ENCODE measurements at places on chromosomes 2 and 18.
A peak's percentile ranks its signal among the peaks of the same experiment; 100 is the strongest.

DNA sequence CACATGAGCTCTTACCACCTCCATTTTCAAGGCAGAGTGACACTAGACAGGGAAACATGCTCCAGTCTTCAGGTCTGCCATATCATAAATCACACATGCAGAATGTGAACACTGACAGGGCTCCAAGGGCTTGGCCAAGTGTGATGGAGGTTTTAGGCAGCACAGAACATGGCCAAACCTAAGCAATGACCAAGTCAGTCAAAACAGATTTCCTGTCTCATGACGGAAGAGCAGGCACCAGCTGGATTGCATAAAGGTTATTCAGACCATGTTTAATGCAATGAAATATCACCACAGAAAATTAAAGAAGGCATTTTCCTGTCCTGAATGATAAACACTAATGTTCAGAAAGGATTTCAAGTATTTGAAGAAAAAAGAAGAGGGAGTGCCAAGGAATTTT lies 72.5 kb downstream of the SUMO1 start:
- DNase-seq: no peak

DNA sequence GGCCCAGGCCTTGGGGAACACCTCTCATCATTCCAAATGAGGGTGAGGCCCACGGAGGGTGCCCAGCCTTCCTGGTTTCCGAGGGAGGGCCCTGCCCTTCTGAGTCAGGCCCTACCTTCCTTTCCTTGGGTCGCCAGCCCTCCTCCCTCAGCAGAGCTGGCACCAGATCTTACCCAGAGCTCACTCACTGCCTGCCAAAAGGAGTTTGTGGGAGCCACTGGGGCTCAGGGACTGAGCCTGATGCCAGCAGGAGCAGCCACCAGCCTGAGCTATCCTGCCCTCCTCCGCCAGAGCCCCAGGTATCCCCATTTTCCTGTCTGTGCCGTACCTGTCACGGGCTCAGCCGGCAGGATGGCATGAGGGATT lies 64.1 kb downstream of the NRP2 start:
- DNase-seq: no peak

DNA sequence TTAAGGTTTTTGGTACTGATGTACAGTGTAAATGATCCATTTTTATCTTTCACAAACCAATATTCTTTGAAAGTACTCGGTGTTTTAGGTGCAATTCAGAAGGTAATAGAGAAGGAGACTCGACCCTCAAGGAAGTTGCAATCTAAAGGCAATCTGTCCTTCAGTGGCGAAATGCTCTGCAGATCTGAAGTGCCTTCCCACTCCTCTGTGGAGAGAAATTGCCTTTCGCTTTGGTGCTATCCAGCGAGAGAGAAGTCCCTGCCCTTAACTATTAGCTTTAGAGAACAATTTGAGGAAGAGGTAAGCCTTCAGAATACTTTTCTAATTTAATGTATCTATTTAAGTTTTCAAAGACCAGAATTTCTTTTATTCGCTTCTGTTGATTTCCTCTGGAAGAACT lies 371.8 kb upstream of the FANCL start:
- no peak for DNase-seq

DNA sequence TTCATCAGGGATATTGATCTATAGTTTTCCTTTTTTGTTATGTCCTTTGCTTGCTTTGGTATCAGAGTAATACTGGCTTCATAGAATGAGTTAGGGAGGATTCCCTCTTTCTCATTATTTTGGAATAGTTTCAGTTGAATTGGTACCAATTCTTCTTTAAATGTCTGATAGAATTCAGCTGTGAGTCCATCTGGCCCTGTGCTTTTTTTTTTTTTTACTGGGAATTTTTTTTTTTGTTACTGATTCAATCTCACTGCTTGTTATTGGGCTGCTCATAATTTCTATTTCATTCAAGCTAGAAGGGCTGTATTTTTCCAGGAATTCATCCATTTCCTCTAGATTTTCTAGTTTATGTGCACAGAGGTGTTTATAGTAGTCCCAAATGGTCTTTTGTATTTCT lies 103.9 kb downstream of the RND3 start:
- DNase-seq: no peak

DNA sequence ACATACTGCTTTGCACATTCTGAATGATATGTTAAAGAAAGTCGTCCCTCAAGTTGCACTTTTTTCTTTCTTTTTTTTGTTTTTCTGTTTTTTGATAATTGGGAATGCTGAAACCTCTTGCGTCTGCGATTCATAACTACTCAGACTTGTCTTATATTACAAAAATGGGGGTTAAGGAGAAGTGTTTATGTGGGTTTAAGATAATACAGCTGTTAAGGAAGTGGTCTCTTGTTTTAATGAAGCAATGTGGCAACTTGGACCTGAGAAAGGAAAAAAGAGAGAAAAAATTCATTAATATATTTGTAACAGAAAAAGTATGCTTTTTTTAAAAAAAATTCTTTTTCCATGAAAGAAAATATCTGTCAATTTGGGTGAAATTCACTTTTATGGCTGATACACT lies 268.5 kb upstream of the CCDC68 start:
- no peak for DNase-seq

GRCh38 chr2:156947261-156947660 lies 310.2 kb upstream of the GALNT5 start:
- DNase-seq: peak; percentile 7

DNA sequence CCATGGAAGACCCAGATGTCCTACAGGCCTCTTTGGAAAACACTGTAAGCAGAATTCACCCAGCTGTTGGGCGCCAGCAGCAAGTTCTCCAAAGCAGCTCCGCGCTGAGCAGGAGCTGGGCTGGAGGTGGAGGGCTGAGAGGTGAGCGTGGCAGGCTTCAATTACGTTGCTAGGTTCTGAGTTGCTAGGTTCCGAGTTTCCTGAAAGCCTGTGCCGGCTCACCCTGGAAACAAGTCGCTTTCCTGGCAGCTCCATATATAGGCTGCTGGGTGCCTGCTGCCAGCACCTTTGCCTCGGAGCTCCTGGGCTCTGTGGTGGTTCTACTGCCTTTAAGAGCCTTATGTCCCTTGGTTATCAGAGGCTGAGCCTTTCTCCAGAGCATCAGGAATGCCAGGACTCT lies 14.4 kb upstream of the EGR4 start:
- DNase-seq: no peak

GRCh38 chr2:217379807-217380206 lies 519.9 kb upstream of the TNP1 start:
- no peak for DNase-seq

GRCh38 chr2:9230881-9231280 lies 24.3 kb downstream of the ASAP2 start:
- DNase-seq: no peak

DNA sequence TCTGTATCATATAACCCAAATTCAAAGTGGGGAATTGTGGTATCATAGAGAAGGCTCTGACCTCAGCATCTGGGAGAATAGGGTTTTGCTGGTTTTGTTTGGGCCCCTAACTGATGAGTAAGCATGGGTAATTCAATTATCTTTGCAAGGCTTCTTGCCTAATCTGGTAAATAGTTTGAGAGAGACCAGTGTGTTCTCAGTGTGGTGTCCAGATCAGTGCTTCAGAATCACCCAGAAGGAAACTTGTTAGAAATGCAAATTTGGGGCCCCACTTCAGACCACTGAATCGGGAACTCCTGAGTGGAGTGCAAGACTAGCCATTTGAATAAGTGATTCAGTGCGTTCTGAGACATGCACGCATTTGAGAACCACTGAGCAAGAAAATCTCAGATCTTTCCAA lies 282.7 kb downstream of the EPHA4 start:
- peak; percentile 40 for DNase-seq

DNA sequence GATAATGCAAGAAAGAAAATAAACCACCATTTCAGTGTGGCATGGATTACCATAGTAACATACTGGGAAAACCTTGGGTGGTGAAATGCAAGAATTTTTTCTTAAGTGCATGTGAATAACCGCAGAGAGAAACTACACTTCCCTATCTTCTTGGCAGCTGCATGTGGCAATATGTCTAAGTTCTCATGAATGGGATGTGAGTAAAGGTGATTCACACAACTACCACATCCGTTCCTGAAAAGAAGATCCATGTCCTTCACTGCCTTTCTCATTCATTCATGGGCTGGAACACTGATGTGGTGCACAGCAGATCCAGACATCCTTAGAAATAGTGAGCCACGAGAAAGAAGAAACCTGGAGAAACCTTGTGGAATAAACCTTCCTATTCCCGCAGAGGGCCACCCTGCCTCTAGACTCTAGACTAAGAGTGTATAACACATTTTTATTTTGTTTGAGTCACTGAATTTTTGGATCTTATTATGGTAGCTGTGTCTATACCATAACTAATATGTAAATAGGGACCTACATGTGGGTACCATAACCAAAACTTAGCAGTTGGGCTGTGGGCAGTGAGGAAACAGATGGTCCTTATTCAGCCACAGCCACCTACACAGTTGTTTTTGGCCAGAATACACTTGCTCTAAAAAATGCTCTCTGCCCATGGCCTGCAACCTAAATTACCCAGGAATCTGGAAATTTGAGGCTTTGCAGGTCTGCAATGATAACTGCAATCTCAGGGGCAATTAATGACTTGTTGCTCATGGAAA lies 573.3 kb downstream of the LRP1B start:
- DNase-seq: peak; percentile 96
